ENCODE measurements at places on chromosomes 2 and 18.
A peak's percentile ranks its signal among the peaks of the same experiment; 100 is the strongest.

GRCh38 chr2:176188774-176189680 is 559 bp downstream of the HOXD1 start:
- DNase-seq, result peak; percentile 59

DNA sequence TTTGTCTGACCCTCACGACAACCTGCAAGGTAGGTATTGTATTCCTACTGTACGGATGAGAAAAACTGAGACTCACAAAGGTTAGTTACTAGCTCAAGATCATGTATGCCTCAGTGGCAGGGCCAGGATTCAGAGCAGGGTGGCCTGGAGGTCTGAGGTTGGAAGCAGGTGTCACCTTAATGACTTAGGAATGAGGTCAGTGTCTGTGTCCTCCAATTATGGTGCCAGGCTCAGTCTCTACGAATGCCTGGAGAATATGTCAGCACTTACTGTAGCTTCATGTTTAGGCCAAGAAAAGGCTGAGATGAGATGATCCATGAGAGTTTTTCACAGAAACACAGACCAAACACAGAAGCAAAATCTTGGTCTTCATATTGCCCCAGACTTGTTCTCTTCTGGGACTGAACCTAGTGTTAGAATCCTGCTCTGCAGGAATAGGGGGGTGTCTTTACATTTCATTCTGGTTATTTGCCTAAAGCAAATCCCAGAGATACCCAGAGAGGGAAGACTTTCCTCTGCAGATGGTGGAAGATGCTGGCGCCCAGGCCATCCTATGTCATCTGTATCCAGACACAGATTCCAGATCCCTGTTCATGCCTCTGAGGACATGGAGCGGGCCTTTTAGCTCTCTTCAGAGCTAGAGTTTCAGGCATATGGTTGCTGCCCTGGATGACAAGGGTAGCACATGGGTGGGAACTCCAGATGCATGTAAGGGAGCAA is 16.3 kb upstream of the RAB10 start:
- no peak for DNase-seq

DNA sequence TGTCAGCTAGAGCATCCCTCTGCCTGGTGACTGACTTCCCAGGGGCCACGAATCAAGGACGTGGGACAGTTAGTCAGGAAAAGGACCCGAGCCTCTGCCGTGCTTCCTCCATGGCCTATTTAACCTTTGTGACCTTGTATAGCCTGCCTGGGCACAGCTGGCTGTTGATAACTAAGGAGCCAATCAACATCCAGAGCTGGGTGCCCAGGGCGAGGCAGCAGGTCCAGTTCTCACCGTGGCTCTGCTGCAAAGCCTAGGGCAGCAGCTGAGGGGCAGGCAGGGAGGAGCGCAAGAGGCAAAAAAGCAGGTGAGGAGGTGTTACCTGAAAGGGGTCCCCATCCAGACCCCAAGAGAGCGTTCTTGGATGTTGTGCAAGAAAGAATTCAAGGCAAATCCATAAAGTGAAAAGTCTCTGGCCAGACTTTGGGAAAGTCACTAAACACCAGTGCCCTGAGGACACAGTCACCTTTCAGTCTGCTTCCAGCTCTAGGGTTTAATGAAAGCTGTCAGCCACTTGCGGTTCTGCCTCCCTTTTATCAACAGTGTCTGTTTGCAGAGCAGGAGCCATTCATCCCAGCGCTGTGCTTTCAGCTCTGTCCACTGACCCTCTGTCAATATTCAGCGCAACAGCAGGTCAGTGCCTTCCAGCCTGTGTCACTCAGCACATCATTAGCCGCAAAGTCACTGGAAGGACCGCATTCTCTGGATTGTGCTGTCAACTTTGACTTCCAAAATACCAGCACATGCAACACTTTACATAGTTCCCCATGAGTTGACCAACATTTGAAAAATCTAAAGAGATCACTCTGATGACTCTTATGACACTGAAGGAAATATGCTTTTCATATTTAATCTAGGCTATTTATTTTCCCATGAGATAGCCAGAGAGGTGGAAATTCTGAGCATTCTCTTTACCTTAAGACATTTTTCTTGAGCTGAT is 38.6 kb upstream of the ASAP2 start:
- no peak for DNase-seq

DNA sequence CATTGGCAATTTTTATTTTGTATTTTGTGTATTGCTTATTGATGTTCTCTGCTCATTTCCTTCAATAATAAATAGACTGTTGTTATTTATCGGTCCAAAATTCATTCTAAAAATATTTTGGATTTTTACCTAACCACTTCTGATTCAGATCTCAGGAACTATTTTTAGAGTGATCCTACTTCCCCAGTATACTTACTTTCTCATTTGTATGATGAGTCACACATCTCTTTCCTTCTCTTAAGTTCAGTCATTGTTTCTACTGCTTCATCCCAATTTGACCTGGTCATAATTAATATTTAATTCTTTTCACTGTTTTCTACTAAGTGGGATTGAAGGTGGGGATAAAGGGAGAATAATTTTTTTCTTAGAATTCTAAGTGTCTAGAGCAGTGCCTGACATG is 75.1 kb downstream of the AGPS start:
- no peak for DNase-seq

GRCh38 chr18:37248281-37248680 is 317.3 kb downstream of the CELF4 start:
- DNase-seq, result no peak
